ENCODE measurements at places on chromosomes 2 and 18.

DNA sequence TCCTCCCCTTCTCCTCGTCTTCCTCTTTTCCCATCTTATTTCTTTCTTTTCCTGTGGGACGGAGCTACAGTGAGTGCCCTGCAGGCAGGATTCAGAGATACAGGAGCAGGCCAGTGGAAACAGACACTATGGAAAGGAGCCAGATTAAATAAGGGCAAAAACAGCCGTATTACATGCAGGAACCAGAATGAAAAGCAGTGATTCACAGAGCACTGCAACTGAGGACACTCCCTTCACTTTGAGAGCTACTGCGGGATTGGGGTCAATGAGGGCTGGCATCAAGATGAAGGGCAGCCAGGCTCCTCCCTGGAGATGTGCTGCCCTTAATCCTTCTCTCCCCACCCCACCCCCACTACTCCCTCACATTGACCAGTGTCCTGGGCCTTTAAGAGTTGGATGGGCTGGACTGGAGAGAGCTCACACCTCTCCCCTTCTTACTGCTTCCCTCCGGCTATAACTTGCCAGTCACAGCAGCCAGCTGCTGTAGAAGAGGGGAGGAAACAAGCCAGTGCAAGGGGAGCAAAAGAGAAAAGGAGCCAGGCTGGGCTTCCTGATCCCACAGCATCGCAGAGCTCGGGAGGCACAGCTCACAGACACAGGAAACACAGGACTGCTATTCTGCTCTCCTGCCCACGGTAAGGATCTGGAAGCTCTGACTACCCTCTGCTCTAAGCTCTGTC, at the start of gene PLCD4:
Gene PLCD4, plus strand, starts transcription at position 464 of the 680 bp plus-strand sequence. CDS start 7,841 bp downstream, outside the sequence.
- DNase-seq = peak; percentile 69

DNA sequence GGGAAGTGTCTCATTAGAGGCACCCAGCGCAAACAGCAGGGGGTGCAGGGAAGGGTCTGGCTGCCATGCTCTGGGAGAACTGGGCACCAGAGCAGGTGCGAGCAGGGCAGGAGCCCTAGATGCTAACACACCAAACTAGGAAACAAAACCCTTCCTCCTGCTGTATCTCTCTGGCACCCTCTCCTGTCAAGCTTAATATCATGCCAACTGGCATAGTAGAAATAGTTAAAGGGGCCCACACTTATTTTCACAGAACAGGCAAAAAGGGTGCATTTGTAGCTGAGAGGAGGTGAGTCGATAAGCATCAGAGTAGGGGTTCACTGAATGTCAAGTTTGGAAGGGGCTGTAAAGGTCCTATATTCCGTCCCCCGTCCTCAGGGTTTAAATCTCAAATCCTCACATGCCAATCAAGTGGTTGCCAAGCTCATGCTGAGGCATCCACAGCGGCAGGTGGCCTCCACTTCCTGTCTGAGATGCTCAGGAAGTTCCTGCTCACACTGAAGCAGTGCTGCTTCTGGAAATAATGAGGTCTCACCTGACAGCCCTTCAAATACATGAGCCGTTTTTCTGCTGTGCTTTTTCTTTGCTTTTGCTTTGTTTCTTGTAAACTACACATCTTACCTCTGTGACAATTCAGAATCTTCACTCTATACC, 14.9 kb upstream of the ACKR3 start:
- DNase-seq = no peak

- no peak for DNase-seq
Observed at GRCh38 chr2:209413311-209414014, 10.4 kb upstream of the MAP2 start.

DNA sequence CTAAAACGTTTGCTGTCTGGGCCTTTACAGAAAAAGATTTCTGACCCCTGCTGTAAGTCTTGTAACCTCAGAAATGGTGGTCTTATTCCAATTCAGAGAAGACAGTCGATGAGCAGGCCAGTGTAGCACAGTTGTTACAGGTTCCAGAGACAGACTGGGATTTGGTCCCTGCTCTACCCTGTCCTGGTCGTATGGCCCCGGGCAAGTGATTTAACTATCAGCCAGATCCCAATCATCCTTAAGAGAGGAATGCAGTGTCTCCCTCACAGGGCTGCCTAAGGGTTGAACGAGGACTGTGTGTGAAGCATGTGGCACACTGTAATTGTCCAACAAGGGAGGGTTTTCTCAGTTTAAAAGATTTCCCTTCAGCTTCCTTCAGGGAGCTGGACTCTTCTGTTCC, 47.2 kb downstream of the HK2 start:
- no peak for DNase-seq

DNA sequence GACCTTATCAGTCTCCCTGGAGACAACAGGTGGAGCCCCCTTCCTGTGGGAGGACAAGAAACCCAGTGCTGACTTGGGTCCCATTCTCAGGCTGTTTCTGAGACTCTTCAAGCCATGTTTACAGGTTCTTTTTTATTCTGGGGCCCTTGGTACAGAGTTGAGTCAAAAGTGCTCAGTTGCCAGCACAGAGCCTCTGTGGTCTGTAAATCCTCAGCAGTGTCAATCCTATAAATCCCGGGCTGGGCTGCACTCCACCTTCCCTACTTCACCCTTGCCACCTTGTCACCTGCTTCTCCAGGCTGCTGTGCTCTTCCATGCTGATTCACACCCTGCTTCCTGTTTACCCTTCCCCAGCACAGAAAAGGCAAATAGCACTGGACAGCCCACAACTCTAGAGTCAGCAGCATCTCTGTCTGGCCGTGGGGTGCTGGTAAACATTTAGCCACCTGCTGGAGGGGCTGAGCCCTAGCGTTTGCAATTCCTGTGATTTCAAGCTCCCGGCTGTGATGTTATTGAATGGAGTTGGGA, 74.7 kb downstream of the TNFRSF11A start:
- DNase-seq = no peak

DNA sequence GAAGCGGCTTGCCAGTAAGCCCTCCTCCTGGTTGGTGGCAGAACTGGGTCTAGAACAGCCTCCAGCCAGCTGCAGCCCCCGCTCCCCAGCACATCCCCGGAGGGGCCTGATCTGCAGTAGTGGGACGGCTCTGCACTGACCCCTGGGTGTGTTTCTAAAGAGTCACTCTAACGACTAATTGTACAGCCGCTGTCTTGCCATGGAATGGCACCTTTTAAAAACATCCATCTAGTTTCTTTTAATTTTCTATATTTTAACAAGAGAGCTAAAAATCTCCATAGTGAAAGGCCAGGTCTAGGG, 82.0 kb downstream of the MTCL1 start:
- no peak for DNase-seq

GRCh38 chr2:69013142-69013839, at the start of gene ANTXR1:
ANTXR1 (plus strand) TSS chr2:69013179; CDS start chr2:69013500, 321 bp downstream.
- peak; percentile 84 for DNase-seq

- no peak for DNase-seq
Observed at GRCh38 chr18:64392202-64392601, 243.3 kb upstream of the LINC00305 start.

DNA sequence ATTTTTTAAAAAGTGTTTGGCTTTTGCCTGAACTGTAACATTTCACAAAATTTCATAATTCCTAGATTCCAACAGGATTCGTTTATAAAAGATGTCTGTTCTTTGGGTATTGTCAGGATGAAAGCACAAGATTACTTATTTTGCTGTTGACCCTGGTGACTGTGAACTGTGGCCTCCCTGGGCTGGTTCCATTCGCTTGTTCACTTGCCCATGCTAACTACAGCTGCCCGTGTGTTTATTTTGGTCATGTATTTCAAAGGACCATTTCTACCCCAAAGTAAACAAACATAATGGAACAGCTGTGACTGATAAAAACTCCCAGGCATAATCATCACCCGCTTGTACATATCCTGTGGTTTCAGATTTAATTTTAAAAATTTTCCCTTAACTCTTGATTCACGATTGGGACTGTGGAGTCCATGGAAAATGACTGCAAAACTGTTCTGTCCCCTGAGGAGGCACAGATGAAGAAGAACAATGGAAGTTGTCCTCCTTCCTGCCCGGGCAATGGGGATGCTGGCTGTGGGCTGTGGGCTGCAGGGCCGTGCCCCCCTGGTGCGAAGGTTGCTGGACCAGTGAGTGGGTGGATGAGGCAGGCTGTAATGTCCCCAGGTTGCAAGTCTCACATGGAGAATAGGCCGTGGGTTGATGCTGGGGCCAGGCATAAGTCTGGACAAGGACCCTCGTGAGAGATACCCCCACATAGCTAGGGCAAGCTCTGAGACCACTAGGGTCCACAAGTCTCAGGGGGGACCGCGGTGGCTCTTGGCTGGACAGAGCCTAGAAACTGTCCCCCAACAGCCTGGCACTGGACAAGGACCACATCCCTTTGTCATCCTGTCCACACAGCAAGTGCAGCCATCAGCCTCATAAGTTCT, 28.9 kb upstream of the HDAC4 start:
- no peak for DNase-seq

DNA sequence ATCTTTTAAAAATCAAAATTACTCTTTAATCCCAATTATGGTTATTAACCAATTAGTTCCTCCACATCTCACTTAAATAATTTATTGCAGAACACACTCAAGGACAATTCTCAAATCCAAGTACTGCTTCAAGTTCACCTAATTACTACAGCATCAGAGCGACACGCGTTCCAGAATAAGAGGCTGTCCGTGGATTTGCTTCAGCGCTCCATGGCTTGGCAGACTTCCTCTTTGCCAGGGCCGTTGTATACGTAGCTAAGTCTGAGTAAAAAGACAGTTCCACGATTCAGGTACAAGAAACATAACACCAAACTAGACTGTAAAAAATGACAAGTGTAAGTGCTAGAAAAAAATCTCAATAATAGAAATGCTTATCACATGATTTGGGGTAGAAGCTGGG, 153.2 kb upstream of the MYT1L start:
- DNase-seq = no peak

- DNase-seq = no peak
Observed at GRCh38 chr2:25009954-25010353, 31.9 kb upstream of the EFR3B start.

DNA sequence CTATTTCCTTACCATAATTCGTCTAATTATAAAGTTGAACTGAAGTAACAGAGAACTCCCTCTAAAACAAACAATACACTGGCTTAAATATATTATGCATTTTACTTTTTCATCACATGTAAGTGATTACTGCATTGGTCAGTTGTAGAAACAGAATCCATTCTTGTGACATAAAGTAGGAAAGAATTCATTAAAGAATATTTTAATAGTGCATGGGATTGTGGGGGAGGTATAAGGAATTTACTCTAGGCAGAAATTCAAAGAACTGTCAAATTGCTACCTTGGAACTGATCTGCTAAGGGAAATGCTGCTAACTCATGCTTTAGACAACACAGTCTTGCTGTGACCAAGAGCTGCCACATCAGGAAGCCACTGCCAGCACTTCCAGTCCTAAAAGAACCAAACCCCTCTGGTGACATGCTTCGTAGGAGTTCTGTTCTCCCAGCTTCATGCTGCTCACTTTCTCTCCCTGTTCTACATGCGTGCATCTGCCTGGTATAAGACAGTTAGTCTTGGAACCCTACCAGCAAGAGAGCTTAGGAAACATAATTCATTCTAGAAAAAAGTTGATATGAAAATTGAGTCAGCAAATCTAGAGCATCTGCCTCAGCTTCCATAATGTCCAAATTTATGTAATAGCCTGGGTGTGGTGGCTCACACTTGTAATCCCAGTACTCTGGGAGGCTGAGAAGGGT, 1137.6 kb upstream of the NXPH2 start:
- DNase-seq = peak; percentile 22

GRCh38 chr2:47221946-47222345, 66.8 kb upstream of the STPG4 start:
- peak; percentile 69 for DNase-seq

DNA sequence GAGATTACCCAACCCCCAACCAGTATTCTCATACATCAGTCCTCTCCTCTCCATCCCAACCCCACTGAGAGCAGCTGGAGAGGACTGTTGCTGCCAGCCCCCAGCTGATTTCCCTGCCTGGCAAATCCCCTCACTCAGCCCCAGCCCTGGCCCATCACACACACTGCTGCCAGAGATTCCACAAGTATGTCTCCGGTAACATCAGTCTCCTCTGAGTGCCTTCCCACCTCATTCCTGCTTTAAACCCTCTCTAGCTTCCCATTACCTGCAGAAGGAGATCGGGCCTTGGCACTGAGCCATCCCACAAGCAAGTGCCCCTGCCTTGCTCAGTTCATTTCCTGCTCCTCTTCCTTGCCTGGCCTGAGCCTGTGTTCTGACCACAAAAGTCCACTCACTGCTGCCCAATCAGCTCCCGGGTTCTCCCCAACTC, 50.6 kb upstream of the ZFP36L2 start:
- no peak for DNase-seq

DNA sequence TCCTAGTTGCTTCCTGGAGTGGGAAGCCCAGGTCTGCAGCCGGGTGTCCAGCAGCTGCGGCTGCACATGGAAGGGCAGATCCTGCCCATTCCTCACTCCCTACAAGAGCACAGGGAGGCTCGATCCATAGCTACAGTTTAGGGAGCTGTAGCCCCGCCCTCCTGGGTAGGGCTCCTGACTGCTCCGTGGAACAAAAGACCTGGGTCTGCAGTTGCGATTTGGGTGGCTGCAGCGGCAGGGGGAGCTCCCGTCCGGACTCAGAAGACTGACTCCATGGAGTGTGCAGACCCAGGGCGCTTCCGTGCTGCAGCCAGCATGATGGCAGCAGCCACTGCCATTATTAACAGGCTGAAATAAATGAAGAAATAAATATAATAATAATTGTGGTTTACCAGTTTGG, 157.3 kb downstream of the CTNNA2 start:
- no peak for DNase-seq

DNA sequence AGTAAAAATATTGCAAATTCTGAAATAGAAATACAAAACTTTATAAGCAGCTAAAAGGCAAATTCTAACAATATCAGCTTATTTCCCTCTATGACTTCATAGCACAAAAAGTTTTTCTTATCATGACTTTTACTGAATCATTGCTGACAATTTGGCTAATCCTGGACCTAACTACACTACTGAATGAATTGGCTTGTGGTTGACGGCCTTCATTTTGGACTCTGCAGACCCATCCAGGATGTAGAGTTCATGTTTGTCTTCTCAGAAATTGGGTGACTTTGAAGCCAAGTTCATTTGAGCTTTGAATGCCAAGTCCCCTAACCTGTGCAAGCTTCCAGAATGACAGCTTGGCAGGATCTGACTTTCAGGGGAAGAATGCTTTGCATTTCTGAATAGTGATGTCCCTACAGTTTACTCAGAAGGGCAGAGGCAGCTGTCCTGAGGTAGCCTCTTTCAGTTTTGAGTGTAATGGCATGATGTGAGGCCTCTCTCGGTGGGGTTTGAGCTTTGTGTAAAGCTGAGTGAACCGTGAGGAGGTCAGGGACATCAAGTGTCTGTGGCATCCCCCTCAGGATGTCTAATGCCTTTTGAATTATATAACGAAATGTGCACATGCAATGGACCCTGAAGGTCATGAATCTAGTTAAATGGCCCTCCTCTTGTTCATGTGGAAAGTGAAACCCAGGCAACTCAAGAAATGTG, 48.0 kb downstream of the EFEMP1 start:
- DNase-seq = peak; percentile 49
